ENCODE measurements at places on chromosomes 2 and 18. TPM values are rescaled to one million over a fixed set of nuclear protein-coding genes. Genes with fewer than 3 reads are reported as not detected.

GRCh38 chr2:71129902-71130151, 202 bp downstream of the MCEE start:
- DNase-seq, result no peak

GRCh38 chr18:71831039-71831438, 713.1 kb downstream of the CBLN2 start:
- no peak for DNase-seq

DNA sequence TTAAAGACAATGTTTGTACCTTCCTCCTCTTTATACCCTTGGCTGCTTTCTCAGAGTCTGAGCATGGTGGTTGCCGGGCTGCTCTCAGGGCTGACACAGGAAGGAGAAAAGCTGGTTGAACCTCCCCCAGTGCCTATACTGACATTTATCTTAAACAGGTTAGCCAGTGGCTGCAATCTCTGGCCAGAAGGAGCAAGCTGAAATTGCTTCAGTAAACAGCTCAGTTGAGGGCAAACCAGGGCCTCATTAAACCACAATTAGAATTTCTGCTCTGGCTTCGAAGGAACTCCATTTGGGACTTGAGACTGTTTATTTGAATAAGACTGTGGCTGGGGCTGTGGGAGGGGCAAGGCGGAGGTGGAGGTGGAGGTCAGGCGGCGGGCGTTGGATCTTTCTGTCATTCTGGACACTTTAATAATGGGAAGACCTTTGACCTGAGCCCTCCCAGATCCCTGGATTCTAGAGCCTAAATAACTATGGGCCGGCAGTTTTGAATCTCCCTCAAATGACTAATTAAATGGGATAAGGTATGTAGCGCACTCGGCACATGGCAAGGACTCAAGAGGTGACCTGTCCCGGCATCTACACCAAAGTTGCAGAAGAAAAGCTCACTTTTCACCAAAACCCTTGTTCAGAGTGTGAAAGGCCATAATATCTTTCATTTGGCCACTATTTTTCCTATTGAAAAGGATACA, 120.6 kb upstream of the MYCN start:
- no peak for DNase-seq

DNA sequence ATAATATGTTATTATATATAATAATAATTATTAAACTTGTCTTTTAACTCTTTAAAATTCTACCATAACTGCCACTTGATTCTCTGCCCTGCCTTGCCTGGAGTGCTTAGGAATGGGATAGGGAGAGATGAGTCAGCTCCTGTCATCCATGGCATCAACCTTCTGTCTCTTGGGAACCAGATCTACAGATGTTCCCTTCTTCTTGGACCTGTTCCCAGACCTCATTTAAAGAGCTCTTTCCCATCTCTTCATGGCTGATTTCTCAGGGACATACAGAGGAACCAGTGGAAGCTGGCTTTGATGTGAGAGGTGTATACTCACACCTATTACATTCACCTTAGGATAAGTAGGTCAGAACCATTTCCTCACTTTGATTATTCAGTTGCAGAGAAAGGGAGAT, 155.3 kb upstream of the MYO3B start:
- DNase-seq, result no peak

DNA sequence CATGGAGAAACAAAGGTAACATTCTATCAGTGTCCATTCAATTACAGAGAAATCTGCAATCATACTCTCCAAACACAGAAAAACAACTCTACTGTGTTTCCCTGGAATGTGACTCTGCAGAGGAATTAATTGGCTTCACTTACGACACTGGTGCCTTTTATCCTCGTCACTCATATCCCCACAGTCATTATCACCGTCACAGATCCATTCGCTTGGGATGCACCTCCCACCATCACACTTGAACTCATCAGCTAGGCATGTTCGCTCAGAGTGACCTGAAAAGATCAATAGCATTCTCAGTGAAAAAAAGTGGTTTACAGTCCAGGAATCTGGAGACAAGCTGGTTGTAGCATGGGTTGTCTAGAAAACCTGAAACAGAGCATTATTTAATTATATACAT, 124.3 kb downstream of the DHRS9 start:
- DNase-seq, result no peak

DNA sequence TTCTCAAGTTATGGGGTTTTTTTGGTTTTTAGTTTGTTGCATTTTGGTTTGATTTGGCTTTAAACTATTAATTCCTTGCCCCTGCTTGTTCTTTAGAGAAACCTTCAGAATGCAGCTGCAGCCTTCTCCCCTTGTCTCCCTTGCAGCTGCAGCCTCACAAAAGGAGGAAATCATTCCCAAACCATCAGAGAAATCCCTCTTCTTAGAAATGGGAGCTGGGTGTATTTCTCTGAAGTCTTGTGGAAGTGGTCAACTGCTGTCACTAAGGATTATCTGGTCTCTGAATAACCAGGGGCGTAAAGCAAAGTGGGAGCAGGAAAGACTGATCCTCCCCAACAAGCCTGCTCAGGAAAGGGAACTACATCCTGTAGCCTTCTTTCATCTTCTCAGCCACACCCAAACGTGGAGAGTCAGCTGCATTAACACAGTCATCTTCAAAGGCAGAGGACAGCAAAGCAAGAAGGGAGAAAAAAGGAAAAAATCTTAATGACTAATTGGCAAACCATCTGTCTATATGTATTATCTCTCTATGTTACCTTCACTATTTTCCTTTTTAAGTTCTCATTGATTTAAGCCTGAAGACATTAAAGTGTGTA, 1834.1 kb upstream of the PIK3C3 start:
- no peak for DNase-seq

- DNase-seq, result no peak
These were observed 238.1 kb downstream of the LPIN1 start for GRCh38 chr2:11984316-11985158.

DNAH6 gene
- 0.07 TPM for polyA plus RNA-seq

RELCH gene
- polyA plus RNA-seq, result 6.9 TPM

CYS1 gene
- polyA plus RNA-seq, result 6.7 TPM

PSMD14 gene
- 45.7 TPM for polyA plus RNA-seq

SH3BP4 gene
- 12.3 TPM for polyA plus RNA-seq

MSTN gene
- polyA plus RNA-seq, result 0.18 TPM

PAX8 gene
- polyA plus RNA-seq, result 0.05 TPM

Measured in right cardiac atrium (tissue), 5 donors.